ENCODE measurements at places on chromosomes 4 and X.

DNA sequence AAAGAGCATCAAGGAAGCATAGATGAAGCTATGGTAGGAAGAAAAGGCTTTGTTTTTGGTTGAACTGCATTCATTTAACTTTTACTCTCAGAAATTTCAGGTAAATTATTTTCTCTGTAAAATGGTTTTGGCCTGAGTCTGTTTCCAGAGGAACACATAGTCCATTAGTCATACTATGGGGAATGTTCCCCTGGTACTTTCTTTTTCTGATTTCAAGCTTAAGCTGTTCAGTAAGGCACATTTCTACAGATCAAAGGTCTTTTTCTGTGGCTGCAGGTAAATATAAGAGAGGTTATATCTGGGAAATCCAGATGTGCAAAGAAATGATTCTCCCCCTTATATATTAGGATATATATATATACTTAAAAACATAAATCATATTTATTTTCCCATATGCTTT, 1744.4 kb upstream of the ADGRL3 start:
- DNase-seq = no peak

DNA sequence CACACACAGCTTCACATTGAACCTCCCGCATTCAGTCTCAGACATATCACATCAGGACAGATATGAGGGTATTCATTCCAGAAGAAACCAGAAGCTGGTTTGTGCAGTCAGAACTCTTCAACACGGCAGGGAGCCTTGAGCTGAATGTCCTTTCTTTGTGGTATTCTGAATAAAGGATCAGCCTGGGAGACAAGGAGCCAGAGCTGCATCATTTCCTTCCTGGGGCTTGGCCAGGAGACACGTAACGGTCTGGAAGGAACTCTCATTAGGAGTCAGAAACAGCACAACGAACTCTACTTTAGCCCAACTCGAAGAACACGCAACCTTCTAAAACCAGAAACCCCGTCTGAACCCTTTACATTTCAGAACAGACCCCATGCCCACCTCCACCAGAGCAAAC, 46.4 kb downstream of the KDR start:
- DNase-seq = no peak

DNA sequence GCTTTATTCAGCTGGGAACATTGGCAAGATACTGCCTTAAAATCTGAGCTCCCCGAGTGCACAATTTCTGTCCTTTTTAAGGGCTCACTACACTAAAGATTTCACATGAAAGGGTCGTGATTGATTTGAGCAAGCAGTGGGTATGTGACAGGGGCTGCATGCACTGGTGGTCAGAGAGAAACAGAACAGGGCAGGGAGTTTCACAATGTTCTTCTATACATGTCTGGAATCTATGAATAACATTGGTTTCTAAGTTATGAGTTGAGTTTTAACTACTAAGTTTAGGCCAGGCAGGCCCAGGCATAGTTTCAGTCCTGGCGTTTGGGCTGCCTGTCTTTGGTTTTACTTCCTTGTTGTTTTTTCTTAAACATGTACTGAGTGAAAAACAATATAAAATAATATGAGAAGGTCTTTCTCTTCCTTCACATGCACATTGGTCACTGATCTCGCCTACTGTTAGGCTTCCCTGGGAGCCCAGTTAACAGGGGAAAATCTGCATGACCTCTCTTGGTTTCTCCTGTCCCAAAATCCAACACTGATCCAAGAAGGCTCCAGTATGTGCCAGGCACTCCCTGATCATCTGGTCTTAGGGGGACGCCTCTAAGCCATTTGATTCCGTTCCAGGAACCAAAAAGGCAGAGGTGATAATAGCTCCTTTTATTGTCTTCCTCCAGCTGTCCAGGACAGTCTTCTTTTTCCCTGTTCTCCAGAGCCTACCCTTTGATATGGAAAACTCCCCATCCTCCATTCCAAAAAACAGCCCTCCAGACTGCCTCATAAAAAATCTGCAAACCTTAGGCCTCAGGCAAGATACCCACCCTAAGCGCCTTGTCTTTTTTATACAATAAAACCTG, at the start of gene UGT2B17:
Gene UGT2B17 (minus strand): TSS at position 51 of the 854 bp plus-strand sequence. CDS start 7,838 bp downstream, outside the sequence.
- DNase-seq = no peak

- DNase-seq = no peak
Measured at GRCh38 chr4:109052821-109053220, 249.6 kb downstream of the COL25A1 start.

- DNase-seq = no peak
Measured at GRCh38 chr4:124209211-124209610, 503.3 kb downstream of the ANKRD50 start.

DNA sequence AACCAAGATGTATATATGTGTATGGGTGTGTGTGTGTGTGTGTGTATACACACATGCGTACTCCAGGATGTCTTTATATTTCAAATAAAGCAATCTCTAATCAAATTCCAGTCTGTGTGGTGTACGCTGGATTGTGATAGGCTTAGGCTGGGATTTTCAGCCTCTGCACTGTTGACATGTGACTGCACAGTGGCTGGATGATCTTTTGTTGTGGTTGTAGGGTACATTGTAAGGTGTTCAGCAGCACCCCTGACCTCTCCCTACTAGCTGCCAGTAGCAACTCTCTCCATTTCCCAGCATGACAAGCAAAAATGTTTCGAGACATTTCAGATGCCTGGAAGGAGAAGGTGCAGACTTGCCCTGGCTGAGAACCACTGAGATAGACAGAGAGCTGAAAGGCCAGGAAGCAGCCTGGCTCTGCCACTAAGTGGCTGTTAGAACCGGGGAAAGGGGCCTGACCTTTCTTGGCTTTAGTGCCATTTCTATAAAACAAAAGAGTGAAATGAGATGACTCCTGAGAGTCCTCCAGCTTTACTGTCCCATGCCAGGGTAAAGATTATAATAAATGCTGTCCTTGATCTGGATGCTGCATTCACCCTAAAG, 10.5 kb downstream of the PGM2 start:
- no peak for DNase-seq

- no peak for DNase-seq
Measured at GRCh38 chrX:153602601-153603000, 3.7 kb upstream of the CCNQ start.

GRCh38 chr4:182494103-182494502, 250.9 kb downstream of the TENM3 start:
- no peak for DNase-seq

DNA sequence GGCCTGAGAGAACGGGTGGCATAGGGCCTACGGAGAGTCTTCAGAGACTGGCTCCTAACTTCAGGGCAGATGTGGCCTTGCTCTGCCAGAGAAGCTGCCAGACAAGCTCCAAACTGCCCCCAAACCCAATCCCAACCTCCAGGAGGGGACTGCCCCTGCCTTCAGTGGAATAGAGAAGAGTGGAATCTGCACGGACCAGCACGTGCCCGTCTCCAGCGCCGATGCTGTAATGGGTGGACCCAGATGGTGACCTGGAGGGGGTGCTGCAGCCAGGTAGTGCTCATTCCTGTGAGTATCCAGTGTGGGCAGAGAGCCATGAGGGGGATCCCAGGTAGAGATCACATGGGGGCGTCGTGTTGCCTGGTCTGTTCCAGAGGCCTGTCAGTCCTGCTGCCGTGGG, 73.2 kb upstream of the NKX1-1 start:
- DNase-seq = no peak

DNA sequence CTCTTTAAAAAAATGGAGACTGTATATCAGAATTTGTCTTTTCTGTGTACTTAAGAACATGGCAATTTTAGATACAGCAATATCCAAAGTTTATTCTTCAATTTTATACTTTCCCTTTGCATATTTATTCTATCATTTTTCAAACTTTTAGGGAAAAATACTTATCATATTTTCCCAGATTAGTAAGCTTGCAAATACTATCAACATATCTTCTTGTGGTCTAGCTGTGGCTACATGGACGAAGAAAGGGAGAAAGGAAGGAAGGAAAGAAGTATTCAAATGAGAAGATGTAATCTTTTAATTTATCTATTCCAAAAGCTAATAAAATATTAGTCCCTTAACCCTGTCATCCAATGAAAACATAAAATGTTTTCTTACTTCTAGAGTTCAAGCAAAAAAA, 797.8 kb upstream of the GALNTL6 start:
- DNase-seq = no peak

GRCh38 chr4:74777531-74777930, 16.8 kb downstream of the BTC start:
- DNase-seq = no peak

DNA sequence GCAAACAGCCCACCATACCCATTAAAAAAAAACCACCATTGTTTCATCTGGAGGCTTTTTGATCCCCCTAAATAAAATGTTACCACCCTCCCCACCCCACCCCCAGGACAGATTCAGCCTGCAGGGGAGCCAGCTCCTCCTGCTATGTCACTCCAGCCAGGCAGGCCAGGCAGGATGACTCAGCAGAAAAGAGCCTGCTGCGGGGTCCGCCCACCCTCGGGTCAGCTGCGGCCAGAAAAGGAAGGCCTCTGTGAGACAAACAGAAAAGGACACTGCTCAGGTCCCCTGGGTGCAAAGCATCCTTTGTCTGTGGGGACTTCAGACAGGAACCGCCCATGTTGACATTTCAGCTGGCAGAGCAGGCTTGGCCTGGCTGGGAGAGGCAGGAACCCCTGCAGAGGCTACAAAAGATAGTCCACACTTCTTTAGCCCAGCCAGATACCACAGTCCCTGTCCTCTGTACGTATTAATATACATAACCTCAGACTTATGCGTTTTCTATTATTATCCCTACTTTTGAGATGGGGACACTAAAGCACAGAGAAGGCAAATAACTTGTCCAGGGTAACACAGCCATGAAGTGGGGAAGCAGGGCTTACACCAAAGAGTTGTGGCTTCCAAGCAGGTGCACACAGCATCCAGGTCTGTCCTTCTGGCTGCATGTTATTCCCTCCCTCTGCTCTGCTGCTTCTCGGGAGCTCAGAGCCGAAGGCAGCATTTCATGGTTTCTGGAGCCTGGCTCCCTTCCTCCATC, 147.7 kb downstream of the CPEB2 start:
- no peak for DNase-seq

- no peak for DNase-seq
Measured at GRCh38 chr4:1395941-1396805, 10.1 kb downstream of the NKX1-1 start.

Measured in NCI-H526 (cell line).